SHP77 (cell line): ENCODE measurements at places on chromosomes 4 and X.
A peak's percentile ranks its signal among the peaks of the same experiment; 100 is the strongest.

DNA sequence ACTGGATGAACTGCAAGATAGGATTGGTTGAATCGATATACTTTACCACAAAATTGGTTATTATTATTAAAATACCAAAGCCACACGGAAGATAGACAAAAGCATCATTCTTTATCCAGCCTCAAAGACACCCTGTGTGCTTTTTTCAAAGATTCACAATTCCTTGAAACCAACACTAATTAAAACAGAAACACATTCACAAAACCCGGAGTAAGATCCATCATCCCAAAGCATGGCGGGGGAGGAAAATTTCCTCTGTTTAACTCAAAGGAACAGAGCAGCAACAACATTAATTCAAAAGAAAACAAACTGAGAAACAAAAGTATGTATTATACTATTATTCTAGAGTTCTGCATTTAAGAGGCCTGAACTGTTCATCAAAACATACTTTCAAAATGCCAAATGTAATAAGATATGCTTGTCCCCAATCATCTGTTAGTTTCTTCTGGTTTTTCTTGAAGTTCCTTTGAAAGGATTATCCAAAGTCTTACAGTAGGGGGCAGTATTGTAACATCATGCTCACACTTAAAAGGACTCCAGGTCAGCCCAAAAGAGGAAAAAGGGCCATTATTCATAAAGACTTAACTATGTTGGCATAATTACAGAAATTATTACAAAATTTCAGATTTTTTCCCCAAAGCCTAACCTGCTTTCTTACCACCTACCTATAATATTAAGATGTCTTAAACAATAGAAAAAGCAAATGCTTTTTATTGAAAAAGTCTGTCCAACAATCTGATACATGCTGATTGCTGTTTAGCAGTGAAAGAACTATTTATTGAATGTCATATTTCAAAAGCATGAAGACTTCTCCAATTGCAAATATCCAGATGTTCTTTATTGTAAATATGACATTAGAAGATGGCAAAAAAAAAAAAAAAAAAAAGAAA lies 168.7 kb downstream of the SCFD2 start:
- DNase-seq: peak; percentile 76

- no peak for DNase-seq
Observed at GRCh38 chrX:139094671-139095592, 383.4 kb upstream of the FGF13 start.

DNA sequence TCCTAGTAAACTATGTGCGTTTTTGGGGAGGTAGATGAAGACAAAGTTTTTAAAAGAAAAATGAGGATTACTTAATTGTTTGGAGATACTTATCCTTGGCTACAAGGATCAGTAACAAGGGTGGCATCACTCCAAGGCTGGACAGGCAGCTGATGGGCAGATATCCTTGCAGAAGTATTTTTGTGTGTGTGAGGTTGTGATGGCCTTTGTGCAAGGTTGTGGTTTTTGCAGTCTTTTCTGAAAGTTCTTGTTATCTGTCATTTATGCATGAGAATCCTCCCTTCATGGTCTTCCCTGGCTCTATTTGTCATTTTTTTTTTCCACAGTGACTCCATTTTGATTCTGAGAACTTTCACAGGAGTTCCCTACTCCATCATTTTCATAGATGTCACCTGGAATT lies 96.0 kb upstream of the C1GALT1C1 start:
- no peak for DNase-seq

DNA sequence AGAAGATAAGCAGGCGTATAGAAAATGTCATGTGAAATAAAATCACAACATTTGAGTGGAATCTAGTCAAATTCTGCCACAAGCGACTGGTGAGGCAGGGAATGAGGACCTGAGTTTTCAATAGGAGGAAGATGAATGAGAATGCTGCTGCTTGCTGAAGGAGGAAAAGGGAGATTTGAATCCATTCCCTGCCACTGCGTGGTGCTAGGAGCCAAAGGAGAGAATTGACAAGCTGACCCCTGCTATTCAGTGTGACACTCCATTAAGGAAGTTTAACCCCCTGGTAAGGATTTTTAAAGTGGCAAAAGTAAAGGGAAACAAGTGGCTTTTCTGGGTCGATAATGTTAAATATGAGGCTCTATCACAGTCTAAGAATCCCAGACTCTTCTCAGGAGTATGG lies 314.0 kb downstream of the NAF1 start:
- no peak for DNase-seq

DNA sequence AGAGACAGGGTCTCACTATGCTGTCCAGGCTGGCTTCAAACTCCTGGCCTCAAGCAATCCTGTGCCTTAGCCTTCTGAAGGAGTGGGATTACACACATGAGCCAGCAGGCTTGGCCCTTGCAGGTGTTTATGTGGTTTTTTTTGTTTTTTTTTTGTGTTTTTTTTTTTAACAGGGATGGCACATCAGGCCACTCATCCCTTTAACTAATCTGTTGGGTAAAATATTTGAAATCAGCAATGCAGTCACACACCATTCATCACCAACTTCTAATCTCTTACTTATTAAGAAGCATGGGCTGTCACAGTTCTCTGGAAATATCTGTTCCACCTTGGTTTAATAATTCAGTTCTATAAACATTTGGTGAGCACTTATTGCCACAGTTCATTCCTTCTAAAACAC lies 12.3 kb downstream of the CCDC160 start:
- no peak for DNase-seq

DNA sequence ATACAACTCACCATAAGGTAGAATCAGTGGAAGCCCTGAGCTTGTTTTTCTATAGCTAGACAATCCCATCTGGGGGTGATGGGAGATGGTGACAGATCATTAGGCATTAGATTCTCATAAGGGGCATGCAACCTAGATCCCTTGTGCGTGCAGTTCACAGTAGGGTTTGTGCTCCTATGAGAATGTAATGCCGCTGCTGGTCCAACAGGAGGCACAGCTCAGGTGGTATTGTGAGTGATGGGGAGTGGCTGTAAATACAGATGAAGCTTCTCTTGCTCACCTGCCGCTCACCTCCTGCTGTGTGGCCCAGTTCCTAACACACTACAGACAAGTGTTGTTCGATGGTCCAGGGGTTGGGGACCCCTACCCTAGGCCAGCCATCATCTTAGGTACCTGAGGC lies 5.9 kb upstream of the GATB start:
- DNase-seq: no peak

DNA sequence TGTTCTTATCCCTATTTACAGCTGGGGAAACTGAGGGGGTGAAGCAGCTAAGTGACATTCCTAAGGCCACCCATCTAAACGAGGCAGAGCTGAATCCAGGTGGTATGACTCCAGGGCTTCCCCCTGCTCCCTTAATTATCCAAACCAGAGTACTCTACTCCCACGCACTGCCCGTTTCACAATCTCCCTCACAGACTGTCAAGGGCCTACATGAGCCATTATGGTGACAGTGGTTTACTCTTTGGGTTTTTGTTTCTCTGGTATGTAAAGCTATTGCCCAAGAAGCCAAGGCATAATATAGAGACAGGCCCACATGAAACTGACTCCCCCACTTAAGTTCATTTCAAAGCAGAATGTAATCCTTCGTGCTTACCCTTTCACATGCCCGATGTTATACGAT lies 95.1 kb downstream of the NHS start:
- DNase-seq: no peak

DNA sequence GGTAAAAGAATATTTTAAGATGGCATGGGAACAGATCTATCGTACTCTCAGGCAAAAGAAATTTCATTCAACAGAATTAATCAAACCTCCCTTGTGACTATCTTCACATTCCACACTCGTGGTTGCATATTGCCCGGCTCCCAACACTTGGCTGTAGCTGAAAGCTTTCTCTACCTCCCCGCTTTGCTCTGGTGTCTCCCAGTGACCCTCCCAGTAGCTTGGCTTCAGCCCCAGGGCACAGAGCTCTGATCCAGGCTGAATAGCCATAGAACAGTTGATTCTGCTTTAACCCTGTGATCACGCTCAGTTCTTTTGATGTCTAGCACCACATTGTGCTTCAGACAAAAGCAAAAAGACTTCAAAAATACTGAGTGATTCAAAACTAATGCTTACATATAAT lies 24.6 kb downstream of the SLC7A11 start:
- no peak for DNase-seq

GRCh38 chr4:164904336-164904735 lies 27.4 kb downstream of the APELA start:
- no peak for DNase-seq

- no peak for DNase-seq
Observed at GRCh38 chrX:110791071-110791470, 4.5 kb downstream of the CHRDL1 start.

- DNase-seq: no peak
Observed at GRCh38 chr4:105288121-105288520, 141.4 kb downstream of the TET2 start.

GRCh38 chr4:139633195-139633594 lies 32.4 kb upstream of the MGST2 start:
- DNase-seq: no peak

DNA sequence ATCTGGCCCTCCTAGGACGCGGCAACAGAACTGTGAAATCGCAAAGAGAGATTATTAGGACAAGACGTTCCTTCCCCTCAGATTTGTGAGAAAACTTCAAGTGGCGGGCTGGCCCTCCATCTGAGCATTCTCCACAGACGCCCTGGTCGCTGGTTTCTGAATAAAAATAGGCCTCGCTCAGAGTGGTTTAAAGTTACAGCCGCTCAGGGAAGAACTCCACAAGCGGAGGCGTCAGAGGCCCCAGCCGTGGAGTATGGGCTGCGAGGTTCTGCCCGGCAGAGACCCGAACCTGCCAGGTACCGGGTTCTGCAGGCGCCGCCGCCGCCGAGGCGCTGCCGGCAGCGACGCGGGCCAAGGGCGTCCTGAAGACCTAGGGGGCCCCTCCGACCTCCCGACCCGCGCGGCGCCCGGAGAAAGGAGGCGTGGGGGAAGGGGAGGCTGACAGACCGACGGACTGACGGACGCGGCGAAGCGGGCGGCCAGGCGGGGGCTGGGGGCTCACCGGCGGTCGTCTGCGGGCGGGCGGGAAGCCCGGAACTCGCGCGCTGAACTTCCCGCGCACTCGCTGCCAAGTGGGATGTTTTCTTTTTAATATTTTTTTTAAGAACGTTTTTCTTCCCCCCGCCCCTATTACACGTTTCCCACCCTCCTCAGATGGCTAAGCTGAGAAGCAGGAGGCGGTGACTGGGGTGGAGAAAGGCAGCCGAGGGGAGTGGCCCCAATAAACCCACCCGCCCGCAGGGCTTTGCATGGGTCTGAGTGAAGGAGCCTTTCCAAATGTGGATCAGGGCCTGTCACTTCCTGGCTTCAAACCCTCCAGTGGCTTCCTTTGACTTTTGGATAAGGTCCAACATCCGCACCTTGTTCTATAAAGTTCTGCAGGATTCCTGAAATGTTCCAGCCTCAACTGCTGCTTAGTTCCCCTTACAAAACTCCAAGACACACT lies at the start of gene PABPC4L:
PABPC4L (minus strand) TSS at position 574 of the 946 bp plus-strand sequence. CDS start 770 bp downstream, outside the sequence.
- no peak for DNase-seq

- no peak for DNase-seq
Observed at GRCh38 chrX:14529290-14529989, at the start of gene GLRA2. Gene GLRA2, plus strand, starts transcription at chrX:14529536. Its CDS starts 522 bp downstream, at chrX:14530058.

DNA sequence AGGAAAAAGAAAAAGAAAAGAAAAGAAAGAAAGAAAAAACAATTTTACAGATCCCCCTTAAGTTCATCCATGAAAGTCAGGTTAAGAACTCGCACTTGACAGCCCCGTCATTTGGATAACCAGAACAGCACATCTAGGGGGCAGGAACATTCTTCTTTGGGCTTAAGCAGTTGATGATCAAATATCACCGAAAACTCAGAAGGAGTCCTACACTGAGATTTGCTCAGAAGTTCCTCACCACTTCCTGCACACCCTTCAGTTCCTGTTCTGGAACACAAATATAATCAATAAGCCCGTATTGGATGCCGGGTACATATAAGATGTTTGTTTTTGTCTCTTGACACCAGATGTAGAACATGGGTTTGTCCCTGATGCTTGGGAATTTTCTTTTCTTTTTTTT lies 14.7 kb downstream of the NLGN3 start:
- DNase-seq: no peak

- no peak for DNase-seq
Observed at GRCh38 chr4:145295547-145295946, 115.2 kb upstream of the OTUD4 start.

- no peak for DNase-seq
Observed at GRCh38 chr4:23754688-23755087, 135.2 kb downstream of the PPARGC1A start.

DNA sequence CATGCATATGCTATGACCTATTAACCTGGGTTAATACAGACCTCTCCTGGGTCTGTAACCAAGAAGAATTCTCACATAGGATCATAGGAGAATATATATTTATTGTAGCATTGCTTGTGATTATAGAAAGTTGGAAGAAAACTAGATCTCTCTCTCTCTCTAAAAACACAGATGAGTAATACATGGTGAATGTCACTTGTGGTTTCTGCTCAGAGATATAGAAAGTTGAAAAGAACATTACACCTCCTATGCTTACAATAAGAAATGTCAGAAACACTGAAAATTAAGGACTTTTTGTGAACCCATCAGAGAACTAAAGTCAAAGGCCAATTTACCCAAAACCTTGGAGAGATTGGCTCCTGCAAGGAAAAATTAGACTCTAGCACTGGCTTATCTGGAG lies 1389.5 kb downstream of the FAM133A start:
- DNase-seq: no peak

DNA sequence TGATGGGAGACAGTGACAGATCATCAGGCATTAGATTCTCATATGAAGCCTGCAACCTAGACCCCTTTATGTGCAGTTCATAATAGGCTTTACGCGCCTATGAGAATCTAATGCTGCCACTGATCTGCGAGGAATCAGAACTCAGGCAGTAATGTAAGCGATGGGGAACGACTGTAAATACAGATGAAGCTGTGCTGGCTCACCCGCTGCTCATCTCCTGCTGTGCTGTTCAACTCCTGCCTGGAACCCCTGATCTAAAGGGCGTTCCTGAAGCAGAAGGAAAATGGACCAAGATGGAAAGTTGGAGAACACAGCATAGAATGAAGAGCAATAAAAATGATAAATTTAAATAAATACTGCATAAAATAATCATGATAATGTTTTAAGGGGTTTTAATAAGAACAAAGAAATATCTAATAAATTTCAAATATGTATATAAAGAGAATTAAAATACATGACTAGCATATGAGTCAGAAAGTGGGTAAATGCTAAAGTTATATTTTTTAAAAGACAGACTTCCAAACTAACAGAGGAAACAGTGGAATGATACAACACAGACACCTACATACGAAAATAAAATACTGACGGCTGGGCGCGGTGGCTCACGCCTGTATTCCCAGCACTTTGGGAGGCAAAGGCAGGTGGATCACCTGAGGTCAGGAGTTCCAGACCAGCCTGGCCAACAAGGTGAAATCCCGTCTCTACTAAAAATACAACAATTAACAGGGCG lies 59.2 kb downstream of the RBM47 start:
- DNase-seq: no peak

GRCh38 chrX:109926743-109927662 lies 75.9 kb upstream of the TMEM164 start:
- no peak for DNase-seq

GRCh38 chr4:30932581-30932980 lies 212.4 kb downstream of the PCDH7 start:
- DNase-seq: no peak

DNA sequence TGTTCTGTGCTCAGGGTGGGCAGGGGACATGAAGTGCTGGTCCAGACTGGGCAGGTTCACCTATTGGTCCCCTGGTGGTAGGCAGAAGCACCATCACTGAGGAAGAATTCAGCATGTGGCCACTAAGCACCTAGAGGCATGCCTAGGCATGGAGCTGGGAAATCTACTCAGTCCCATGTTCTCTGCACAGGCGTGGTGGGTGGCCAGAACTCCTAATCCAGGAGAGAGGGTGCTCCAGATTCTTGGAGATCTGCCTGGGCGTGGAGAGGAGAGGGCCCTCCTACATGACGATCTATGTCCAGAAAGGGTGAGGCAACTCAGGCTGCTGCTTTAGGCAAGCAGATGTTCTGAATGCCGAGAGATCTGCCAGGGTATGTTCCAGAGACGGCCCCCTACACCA lies 44.6 kb upstream of the MAGEC2 start:
- DNase-seq: no peak
